ENCODE measurements at places on chromosomes 7 and 10.

DNA sequence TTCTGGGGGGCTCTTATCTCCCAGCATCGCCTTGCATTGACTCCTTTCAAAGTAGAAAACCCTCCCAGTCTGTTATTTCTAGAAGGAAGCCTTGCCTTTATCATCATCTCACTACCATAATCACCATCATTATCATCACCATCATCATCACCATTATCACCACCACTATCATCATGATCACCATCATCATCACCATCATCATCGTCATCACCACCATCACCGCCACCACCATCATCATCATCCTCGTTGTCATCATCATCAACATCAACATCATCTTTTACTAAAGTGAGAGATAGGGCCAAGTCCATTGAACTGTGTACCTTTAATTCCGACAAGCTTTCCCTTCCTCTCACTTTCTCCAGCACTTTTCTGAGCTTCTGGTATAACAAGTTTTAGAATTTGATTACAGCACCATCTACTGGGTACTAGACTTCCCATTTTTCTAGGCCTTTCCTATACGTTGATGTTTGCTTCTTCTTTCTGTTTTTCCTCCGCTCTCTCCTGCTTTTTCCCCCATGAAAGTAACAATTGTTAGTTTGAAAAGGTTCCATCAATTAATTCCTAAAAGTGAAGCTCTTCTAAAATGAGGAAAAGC is 226.4 kb downstream of the BUB3 start:
- no peak for DNase-seq

DNA sequence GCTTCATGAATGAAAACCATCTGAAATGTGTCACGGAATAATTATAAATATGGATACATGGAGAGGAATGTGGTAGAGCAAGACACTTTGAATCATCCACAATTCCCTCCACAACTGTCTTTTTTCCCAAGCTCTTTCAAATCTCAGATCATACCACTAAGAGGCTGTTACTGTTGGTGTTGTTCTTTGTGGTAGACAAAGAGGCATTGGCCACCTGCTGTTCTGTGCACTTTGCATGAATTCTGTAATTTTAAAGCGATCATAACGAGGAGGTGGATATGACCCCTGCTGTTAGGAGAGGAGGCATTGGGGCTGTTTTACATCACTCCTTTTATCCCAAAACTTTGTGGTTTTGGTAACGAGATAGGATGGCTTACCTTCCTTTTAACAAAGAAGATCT is 141.2 kb upstream of the KLF6 start:
- no peak for DNase-seq

- no peak for DNase-seq
Measured at GRCh38 chr10:62638062-62638477, 166.4 kb upstream of the ADO start.

DNA sequence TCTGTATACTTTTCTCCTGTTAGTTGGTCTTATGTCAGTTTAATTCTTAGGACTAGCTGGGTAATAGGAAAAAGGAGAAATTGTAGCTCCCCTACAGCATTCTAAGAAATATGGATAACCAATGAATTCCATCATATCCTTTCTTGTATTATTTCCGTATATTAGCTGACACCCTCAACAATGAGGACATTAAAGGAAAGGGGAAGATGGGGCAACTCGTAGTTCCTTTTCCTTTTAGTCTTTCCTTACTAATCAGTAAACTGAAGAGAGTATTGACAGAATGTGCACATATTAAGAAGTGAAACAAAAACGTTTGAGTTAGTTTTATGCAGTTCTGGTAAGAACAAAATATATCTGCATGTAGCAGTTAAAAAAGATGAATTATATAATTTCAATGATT is 35.1 kb upstream of the C10orf67 start:
- DNase-seq = no peak

GRCh38 chr7:116829041-116829440 is 33.3 kb upstream of the CAPZA2 start:
- no peak for DNase-seq

GRCh38 chr7:46317256-46317655 is 396.2 kb upstream of the IGFBP3 start:
- DNase-seq = no peak

DNA sequence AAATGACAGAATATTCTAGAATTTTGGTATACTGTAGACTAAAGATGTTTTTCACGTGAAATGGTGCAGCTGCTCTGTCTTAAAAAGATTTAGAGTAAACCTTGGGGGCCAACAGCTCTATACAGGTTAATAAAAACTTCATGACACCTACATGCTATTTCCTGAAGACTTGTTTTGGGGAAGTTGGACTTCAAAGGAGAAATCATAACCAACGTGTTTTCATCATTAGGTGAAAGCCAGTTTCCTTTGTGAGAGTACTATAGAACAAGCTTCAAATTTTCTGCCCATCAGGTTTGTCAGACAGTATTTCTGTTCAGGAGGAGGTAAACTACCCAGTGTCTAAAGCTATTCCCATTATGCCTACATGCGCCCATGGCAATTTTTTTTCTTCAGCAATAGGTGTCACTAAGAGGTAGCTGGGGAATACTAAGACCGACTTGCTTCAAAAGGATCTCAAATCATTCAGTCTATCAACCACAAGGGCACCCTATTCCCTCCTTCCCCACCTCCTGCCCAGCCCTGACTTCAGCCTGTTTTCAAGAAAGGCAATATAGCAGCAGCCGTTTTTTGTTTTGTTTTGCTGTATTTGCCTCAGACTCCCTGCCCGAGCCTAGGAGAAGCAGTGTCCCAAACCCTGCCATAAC is 237.3 kb upstream of the SP8 start:
- no peak for DNase-seq

GRCh38 chr7:124130-124949 is 68.0 kb upstream of the FAM20C start:
- DNase-seq = no peak

GRCh38 chr7:63521-64021 is 128.8 kb upstream of the FAM20C start:
- no peak for DNase-seq

- DNase-seq = peak; percentile 49
Measured at GRCh38 chr7:23020742-23021401, 6.9 kb upstream of the HYCC1 start.

- no peak for DNase-seq
Measured at GRCh38 chr7:150924369-150924781, 53.7 kb downstream of the KCNH2 start.

DNA sequence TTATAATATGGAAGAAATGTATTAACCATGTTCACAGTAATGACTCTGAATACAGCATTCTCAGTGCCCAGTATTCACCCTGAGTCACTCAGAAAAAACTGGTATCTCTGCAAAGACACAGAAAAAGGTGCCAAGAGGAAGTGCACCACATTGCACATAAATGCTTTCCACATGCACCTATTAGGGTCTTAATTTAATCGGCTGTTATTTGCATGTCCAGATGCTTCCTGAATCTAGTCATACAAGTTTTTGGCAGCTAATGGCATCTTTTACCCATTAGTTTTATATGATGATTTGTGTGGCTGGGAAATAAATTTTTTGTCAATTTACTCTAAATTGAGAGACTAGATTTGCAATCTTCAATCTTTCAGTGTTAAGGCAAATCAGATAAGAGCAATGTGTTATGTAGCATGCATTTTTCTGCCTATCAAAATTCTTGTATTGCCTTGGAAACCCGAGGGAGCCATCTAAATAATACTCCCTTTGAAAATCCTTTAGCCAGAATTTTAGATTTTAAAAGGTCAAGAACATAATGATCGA is 58.2 kb downstream of the ZNF680 start:
- DNase-seq = no peak

DNA sequence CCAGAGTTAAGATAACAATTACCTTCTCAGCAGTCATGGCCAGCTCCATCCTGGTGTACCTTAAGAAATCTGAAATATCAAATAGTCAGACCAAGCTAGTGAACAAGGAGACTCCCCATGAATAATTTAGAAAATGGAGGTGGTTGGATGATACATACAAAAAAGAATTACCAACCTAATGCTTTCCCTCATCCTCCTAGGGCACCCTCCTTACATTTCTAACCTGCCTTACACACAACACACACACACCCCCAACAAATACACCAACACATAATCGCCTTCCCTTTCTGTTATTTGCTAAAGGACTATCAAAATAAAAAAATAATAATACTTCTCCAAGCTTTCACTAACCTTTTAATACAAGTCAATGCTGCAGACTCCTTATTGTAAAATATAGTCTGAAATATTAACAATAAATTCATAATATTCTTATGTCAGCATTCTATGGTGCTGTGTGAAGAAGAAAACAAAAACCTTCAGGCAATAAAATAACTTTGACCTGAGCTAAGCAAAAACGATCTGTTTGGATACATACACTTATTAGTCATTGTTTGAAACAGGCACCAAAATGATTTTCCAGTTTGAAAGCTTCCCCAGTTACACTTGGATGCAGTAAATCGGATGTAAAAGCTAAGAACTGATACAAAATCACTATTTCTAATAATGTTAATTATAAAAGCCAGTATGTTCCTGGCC is 3.4 kb downstream of the TWIST1 start:
- DNase-seq = no peak

GRCh38 chr10:72331575-72332422 is 22.9 kb downstream of the DNAJB12 start:
- DNase-seq = peak; percentile 52

DNA sequence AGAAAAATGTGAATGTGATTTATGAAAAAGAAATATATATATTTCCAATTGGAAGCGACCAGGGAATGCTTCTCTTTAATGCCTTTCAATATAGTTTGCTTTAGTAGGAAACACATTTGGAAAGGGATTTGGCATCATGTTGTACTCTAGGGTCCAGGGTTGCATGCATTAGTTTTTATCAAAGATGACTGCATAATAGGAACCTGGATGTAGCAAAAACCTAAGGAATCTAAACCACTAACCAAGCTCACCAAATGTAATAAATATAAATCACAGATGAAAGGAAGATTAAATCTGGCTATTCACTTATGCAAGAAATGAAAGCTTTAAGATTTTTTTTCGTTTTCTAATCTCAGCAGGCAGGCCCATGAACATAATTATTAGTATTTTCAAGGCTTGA is 120.0 kb downstream of the ATXN7L1 start:
- DNase-seq = no peak

GRCh38 chr10:58014436-58014835 is 253.3 kb downstream of the IPMK start:
- DNase-seq = no peak

DNA sequence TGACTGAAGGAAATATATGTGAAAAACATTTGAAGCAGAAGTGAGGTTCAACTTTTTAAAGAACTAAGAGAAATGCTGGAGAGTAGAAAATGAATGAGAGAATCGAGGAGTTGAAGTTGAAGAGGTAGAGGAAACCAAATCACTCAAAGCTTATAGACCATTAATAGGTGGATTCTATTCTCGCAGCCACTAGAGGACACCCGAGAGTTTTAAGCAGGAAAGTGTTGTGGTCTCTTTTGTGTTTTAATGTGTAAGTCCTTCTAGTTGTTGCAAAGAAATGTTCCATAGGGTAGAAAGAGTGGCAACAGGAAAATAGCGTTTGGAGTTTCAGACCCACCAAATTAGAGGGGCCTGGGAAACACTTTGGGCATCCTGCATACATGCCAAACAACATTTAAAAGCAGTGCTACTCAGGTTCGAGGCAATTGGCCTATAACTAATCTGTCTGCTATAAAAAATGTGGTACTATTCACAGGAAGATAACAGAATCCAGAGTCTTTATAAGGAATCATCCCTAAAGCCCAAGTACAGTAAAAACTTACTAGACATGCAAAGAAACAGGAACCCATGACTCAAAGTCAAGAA is 75.3 kb upstream of the TAS2R16 start:
- DNase-seq = no peak

DNA sequence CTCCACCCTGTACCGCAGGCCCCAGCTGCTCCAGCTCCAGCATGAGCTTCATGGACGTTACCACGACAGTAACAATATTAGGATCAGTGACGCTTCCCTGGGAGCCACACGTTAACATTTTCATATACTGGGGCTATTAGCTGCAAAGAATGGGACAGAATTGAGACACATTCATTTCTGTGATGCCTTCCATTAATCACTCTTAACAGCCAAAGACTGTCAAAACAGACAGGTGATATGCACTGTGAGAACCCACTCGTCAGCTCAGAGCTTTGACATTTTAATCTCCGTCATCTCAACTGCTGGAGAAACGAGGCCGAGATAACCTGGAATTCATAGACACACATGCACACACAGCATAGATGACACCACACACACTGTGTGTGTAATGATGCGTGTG is 408.4 kb upstream of the SHH start:
- DNase-seq = no peak
